Gastrocnemius medialis (tissue), 4 donors: ENCODE measurements at places on chromosomes 6 and 20. TPM values are rescaled to one million over a fixed set of nuclear protein-coding genes. Genes with fewer than 3 reads are reported as not detected.

- peak; percentile 65 for DNase-seq
These were observed 123.3 kb upstream of the SLC2A12 start for GRCh38 chr6:134175532-134176263.

GRCh38 chr6:69866351-69866769 is at the start of gene COL19A1:
Gene COL19A1, plus strand, starts transcription at chr6:69866556. Its CDS starts 13,012 bp downstream, at chr6:69879568.
- no peak for DNase-seq

DNA sequence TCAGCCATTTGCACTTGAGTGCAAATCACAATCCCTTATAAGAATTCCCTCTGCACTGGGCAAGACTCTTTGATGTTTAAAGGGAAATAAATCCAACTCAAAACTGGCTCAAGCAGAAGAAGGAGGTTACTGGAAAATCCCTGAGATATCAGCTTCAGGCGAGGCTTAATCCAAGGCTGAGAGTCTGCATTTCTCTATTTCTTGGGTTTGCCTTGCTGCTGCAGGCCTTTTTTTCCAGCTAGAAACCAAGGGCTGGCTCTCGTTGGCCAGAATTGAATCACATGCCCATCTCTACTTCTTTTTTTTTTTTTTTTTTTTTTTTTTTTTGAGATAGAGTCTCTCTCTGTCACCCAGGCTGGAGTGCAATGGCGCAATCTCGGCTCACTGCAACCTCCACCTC is 11.7 kb downstream of the HCK start:
- DNase-seq, result no peak

DNA sequence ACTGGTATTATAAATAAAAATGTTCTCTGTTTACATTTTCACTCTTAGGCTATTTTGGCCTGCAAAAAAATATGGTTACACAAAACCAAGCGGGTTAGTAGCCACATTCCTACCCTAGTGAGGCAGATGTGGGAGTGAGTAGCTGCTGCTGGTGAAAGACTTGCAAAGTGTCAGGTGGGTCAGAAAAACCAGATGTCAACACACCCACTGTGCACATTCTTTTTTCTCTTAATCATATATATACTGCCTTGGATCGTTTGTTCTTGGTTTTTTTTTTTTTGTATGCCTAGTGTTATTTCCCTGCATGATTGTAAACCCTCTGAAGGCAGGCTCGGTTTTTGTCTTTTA is 68.0 kb upstream of the TFB1M start:
- DNase-seq, result no peak

DNA sequence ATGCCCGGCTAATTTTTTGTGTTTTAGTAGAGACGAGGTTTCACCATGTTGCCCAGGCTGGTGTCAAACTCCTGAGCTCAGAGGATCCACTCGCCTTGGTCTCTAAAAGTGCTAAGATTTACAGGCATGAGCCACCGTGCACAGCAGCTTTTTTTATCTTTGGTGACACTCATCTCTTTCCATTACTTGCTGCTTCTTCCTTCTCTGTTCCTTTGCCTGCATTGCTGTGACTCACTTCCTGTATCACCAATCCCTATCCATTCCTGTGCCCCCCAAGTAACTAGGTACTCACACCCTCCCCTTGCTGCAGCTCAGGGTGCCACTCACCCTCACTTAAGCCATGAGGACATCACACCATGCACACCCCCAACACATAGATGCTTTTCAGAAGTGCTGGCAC is 24.6 kb downstream of the KHDC1L start:
- no peak for DNase-seq

DNA sequence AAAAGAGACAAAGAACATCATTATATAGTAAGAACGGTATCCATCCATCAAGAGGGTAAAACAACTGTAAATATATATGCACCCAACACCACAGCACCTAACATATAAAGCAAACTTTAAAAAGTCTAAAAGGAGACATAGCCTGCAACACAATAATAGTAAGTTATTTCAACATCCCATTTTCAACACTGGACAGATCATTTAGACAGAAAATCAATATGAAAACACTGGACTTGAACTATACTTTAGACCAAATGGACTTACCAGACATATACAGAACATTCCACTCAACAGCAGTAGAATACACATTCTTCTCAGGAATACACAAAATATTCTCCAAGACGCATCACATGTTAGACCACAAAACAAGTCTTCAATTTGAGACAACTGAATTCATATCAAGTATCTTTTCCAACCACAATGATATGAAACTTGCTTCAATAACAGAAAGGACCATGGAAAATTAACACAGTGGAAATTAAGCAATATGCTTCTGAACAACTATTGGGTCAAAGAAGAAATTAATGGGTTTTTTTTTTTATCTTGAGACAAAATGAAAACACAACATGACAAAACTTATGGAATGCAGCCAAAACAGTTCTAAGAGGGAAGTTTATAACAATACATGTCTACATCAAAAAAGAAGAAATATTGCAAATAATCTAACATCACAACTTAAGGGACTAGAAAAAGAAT is 23.9 kb upstream of the ASF1A start:
- DNase-seq, result no peak

DNA sequence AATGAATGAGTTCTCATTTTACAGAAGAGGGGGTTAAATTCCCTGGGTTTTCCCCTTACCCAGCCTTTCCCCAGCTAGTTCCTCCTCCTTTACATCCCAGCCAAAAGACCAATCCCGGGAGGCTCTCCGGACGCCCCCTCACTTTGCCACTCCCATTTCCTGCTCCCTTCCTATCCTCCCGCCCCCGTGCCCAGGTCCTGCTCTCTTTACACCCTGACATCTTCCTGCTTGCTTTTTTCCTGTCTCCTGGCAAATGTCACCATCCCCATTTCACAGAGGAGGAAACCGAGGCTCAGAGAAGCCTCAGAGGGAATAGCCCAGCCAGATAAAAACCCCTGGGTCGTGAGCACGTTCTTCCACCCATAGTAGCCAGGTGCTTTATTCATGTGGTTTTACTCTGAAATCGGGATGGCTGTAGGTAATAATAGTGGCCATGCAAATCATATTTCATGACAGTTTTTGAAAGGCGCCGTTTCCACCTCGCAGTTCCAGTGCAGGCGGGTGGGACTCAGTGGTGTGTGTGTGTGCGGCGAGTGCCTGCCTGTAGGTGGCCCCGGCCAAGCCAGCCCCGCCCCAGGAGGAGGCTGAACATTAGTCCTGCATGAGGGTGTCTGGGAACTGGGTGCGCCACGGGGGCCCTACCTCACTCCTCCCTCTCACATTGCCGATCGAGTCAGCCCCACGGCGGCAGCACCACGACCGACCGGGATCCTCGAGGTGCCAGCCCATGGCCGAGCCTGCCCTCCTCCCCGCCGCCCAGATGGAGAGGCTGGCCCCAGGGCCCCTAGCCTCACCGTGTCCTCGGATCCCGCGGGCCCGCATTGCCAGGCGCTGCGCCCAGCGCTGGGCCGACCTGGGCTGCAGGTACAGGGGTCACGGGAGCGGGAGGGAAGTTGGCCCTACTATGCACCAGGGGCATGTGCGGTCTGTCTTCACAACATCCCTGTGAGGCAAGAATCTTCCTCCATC is at the start of gene ARHGAP40:
Gene ARHGAP40 (plus strand): TSS at position 594 of the 969 bp plus-strand sequence.
- no peak for DNase-seq

DNA sequence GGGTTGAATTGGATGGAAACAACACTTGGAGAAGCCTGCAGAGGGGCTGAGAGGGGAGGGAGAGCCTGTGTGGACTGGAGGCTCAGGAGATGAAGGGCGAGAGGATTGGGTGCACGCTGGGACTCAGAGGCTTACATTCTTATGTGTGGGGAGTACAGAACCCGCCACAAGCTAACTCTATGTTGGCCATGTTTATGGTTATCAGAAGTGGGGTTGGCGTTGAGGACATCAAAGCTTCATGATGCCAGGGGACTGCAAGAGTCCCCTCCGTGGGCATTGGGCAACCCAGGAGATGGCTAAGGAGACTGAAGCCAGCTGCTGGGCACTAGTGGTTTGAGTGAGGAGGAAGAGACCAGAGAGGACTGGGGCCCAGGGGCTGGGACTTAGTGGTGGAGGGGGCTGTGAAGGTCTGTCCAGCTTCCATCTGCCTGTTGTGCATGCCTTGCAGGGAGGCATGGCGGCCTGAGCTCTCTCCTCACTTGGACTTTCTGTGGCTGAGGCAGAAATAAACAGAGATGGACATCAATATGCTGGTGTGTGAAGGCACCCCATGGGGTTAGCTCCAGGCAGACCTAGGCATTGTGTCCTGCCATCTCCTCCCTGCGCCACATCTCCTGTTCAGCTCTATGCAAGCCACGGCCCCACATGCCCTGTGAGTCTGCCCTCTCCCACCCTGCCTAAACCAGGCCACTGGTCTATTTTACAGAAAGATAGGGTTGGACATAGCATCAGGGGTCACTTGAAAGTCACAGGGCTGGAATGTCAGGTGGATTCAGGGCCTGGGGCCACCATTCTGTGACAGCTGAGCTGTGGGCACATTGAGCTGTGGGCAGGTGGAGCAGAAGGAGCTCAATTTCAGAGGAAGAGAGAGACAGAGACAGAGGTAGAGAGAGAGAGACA is 61.6 kb downstream of the PHACTR3 start:
- no peak for DNase-seq

- no peak for DNase-seq
These were observed 46.6 kb downstream of the NOL4L start for GRCh38 chr20:32538526-32538939.

DNA sequence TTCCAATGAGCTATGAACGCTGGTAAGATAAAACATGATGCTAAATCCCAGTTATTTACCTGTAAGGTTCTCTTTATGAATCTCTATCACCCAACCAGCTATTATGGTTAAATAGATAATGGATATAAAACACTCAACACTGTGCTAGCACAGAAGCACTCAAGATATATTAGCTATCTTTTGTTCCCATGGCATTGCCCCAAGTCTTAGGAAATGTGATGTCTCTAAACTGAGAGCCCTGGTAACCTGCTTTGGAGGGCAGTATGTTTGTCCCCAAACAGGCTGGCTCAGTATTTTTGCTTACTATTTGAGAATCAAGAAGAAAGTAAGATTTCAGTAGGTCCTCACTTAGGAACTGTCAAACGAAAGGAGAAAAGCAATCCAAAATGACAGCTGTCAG is 90.5 kb downstream of the BTBD9 start:
- no peak for DNase-seq

GRCh38 chr20:610130-611046 is at the start of gene TCF15:
Gene TCF15, minus strand, starts transcription at chr20:610309. Its CDS starts 72 bp downstream, at chr20:610237.
- no peak for DNase-seq

- no peak for DNase-seq
These were observed 267.7 kb downstream of the RNF144B start for GRCh38 chr6:18654821-18655220.

DNA sequence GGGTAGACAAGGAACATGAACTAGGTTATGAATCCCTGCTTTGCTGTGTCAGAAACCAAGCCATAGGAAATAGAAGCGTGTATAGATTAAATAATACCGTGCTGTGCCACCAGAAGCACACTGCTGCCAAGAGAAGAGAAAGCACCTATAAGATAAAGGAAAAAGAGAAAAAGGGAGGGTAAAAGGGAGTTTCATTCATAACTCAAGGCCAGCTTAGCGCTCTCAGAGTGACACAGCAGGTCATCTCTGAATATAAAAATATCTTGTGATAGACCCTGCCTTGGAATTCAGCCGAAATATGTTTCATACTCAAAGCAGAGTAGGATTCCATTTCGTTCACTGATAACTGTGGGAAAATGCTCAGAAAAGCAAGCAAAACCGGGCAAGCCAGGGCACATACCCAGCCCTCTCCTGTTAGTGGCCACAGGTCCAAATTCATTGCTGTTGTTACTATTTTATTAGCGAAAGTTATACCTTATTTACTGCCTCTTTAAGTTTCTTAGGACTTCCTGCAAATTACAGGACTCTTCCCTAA is 8.7 kb downstream of the JAG1 start:
- no peak for DNase-seq

DNA sequence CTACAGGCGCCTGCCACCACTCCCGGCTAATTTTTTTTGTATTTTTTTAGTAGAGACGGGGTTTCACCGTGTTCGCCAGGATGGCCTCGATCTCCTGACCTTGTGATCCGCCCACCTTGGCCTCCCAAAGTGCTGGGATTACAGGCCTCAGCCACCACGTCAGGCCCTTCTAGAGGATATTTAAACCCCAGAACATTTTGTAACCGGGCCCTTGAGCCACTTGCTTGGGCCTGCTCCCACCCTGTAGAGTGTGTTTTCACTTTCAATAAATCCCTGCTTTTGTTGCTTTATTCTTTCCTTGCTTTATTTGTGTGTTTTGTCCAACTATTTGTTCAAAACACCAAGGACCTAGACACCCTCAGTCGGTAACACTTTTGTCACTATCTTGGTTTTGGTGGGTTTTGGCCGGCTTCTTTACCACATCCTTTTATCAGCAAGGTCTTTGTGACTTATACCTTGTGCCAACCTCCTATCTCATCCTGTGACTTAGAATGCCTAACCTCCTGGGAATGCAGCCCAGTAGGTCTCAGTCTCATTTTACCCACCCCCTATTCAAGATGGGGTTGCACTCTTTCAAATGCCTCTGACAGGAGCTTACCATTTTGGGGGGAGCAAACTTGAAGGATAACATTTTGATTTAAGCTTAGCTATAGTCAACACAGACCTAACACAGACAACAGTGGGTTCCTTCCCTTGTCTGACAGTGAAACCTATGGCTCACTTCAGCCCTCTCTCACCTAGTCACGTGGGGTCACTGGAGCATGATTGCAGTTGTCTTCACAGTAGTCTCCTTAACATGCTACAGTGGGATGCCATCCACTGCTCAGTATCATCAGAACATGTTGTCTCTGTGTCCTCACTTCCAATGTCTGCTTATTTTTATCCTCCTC is 27.9 kb upstream of the KIF6 start:
- DNase-seq, result no peak

The DEFB116 gene
- total RNA-seq, result not detected

The AK9 gene
- 6.5 TPM for total RNA-seq
